ENCODE measurements at places on chromosomes 7 and 10.
A peak's percentile ranks its signal among the peaks of the same experiment; 100 is the strongest.

- DNase-seq, result no peak
Observed at GRCh38 chr7:75039166-75039565, 34.4 kb downstream of the RCC1L start.

DNA sequence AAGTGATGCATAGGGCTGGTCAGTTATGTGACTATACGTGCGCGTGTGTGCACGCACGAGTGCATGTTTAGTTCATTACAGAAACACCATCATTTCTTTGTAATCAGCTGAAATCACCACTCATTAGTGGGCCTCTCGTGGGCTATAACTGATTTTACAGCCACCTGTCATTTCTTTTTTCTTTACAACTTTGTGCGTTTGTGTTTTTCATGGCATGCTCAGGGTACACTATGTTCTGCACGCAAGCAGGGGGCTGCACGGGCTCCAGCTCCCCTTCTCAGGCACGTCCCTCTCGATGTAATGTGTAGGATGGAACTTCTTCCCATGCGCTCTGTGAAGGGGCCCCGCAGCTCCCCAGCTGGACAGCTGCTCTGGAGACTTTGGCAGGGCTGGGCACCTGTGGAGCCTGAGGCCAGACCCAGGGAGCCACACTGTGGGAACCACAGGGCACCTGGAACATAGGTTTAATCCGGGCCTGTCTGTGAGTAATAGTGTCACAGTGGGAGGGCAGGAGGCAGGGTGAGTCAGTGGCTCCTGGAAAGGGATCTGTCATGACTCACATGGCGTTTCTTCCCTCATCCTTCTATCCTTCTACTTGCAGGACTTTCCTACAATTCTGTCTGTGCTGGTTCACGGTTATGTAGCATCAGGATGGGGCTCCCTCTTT is 4.9 kb downstream of the GCK start:
- DNase-seq, result peak; percentile 71

DNA sequence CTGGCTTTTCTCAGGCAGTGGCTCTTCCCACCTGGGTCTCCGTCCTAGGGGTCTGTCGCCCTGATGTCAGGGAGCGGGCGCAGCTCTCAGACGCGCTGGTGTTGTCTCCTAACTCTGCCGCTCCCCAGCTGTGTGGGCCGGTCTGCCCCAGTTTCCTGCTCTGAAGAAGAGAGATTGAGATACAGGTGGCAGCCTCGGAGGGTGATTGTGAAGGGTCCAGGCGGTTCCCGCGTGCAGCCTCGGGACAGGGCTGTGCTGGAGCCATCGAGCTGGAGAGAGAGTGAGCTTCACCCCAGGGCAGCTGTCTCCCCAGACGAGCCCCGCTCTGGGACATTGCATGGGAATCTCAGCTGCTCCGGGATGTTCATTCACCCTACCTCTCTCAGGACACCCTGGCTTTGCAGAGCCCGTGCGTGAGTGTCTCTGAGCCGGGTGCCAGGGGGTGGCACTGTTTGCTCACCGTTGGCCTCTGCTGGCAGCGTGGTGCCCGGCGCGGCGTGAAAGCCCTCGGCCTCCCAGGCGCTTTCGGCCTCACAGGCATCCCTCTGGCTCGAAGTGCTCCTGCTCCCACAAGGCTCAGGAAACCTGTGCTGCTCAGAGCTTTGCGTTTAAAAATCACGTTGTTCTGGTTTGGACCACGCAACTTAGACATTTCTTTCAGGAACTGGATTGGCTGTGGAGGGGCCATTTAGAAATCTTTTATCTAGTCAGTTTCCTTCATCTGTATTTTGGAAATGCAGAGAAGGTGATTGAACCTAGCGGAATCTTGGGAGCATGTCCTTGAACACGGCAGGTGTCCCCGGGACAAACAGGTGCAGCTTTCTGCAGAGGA is 33.8 kb upstream of the ZFAND2A start:
- DNase-seq, result no peak

DNA sequence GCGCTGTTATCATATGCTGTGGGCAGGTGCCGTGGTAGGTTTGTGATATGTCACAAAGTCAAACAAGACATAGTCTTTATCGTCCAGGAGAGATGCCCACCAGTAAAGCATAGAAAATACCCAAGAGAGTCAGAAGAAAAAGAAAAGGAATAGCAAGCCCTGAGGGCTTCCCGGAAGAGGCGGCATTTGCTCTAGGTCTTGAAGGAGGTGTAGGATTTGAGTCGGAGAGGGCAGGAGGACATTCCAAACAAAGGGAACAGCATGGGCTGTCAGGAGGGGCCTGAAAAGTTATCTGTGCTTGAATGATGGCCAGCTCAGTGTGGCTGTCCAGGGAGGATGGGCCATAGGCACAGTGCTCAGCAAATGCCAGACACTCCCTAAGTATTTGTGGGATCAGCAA is 42.2 kb downstream of the COL13A1 start:
- DNase-seq, result no peak

- no peak for DNase-seq
Observed at GRCh38 chr10:77577666-77578229, 59.9 kb downstream of the KCNMA1 start.

DNA sequence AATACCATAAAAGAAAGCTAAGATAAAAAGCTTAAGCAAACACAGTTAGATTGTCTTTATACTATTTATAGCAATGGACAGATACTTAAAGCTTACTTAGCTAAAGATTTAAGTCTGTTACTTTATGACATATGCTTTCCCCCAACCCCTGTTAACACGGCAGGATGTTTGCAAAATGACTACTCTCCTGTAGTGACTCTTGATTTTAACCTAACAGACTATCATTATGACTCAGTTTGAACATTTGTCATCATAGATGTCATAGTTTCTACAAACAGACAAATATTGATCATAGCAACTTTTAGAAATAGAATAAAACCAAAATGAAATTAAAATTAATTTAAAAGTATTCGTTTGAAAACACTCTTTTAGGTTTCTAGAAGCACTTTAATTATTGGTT is 7.8 kb upstream of the COMMD3 start:
- DNase-seq, result no peak

DNA sequence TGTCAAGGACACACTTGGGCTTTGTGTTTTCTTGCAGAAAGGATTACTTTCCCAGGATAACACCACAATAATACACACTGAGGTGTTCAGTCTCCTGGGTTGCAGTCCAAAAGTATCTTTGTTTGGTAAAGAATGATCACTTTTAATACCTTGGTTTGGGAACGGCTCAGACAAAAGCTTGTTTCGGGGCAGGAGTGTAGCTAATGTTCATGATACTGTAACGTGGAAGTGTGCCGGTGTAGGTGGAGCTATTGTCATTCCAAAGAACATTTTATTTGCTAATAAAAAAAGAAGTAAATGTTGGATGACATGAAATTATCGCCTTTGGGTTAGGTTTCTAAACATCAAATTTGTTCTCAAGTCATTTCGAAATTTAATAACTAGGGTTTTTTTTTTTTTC is 1.2 kb downstream of the EIF4H start:
- no peak for DNase-seq

Measured in HTR-8/SVneo (cell line).